DND-41 (cell line): ENCODE measurements at places on chromosomes 3 and 15.

DNA sequence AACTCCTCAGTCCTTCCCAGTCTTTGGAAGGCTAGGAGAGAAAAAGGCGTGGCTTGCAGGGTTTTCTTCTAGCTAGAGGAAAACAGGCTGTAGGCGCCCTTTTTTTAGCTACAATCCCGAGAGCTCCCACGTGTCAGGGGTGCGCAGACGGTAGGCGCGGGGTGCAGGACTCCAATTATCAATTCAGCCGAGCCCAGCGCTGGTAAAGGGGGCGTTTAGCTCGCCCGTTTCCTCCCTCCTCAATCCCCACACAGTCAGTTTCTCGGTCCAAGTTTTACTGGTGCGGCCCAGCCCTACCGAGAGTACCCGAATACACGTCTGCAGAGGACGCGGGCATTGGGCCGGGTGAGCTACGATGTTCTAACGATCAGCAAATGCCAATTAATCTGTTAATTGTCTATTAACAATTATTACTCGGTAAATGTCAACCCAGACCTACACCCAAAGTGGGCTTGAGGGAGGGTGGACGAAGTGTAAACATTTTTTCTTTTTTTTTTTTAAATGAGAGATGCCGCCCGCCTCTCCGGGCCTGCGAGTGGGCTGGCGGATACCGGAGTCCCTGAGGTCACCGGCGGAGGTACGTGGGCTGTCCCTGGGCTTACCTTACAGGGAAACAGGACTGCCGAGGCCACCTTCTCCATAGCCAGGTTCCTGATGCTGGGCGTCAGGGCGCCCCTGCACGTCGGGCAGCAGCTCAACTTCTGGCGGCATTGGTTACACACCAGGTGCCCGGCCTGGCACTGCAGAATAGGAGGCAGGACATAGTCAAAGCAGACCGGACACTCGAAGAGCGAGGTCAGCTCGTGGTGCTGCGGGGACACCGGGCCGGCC is 923 bp downstream of the SIAH2 start:
- DNase-seq = peak; percentile 47

DNA sequence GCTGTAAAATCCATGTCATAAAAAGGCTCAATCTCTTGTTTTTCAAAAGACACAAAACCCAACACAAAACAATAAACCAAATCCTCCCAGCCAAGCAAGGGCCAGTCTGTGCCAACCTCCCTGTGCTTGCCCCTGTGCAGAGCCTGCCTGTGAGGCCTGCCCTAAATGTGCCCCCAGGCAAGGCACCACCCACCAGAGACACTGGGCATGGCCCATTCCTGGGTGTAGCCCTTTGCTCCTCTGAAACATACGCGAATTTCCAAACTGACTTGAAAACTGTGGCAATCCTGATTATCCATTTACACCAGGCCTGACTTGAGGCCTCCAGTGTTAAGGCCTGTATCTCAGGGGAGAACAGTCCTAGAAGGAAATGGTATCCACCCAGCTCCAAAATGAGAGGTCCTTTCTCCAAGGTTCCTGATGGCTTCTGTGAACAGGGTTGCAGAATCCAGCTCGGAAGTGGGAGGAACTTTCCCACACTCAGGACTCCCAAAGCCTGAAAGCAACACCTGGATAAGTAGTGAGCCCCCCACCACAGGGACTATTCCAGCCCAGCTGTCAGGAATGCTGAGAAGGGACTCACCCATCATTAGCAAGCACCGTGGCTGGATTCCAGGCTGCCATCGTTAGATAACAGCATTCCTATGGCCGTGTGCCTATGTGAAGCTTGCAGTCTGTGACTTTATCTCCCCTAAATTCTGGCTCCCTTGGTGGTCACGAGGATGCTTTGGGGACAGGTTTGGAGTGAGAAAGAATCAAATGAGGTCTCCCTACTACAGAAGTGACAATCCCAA is 61.8 kb downstream of the CACNA2D2 start:
- no peak for DNase-seq

GRCh38 chr15:63891768-63892133 is 58.0 kb upstream of the HERC1 start:
- no peak for DNase-seq

DNA sequence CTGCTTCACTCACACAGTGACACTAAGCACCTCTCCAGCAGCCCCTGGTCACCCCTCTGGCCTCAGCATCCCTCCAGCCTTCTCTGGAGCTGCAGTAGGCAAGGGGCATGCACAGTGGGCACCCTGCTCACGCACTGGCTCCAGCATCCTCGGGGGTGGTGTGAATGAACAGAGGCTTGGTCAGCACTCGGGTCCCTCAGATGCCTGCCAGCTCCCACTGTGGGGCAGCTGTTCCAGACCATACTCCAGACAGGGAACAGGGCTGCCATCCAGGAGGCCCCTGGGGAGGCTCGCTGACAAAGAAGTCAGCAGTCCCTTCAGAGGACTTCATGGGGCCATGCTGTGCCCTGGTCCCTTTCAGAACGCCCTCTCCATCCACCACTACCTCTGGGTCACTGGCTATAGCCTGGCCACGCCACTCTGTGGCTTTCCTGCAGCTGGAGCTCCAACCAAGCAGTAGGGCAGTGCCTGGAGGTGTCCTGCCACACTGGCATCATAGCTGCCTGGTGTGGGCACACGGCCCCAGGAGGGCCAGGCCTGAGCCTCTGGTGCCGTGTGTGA is 26.3 kb downstream of the ALS2CL start:
- no peak for DNase-seq

DNA sequence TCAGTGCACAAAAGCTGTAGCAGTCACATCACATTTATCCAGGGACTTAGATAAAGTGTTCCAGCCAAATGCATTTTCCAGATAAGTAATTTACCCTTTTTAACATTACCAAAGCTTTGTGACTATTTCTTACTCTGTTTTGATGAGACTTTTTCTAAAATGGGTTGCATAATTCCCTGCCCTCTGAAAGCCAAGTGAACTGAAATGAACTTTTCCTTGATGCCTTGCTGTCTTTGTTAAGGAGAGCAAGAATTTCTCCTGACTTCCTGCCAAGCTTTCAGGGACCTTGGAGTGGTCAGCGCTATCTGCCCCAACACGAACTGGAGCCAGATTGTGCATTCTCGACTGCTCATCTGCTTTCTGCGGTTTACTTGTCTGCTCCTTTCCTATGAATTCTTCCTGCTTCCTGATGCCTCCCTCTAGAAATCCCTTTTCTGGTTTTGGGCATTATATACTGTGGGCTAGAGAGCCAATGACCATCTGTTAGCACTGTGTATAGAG is 34.8 kb downstream of the EIF4E3 start:
- DNase-seq = no peak

DNA sequence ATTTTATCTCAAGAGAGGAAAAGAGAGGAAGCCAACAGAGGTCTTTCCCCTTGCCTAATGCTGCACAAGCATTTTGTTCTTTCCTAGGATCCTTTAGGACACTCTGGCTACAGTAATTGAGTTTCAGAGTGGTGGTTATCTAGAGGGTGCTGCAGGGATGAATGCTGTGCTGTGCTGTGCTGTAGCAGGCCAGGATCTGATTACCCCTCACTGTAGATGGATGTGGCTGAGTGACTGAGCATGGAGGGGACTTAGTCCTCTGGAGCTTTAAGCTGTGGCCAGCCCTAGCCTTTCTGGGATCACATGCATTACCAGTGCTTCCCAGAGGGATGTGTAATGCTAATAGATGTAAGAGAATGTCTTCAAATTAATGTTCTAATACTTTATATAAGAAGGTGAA is 94.8 kb downstream of the SLC9A9 start:
- no peak for DNase-seq

DNA sequence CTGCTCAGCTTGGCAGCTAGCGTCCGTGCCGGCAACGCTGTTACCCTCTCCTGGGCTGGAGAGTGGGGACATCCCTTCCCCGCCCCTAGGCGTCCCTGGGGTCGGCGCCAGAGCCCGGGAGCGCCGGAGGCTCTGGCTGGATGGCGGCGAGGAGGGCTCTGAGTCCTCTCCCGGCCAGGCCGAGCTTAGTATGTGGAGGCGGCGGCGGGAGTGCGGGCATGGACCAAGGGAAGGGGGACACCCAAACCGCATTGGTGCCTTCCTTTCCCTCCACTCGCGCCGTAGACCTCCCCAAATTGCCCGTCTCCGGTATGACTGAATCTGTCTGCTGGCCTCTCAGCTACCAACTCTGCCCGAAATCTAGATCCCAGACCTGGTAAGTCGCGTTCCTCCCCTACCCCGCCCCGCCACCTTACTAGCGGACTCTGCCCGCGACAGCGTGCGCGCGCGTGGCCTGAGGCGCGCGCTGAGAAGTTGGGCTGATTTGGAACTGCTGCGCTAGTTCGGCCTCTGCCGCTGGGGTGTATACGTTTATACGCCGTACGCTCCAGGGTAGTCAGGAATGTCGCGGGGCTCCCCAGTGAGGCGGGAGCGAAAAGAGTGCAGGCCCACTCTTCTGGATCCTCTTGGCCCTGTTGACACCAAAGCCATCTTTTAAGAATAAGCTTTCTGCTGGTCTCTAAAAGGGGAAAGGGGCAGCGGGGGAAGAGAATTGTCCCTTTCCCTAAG is 12.2 kb downstream of the ZIC1 start:
- no peak for DNase-seq

- no peak for DNase-seq
These were observed 60.9 kb downstream of the SLC9C1 start for GRCh38 chr3:112233083-112233482.

- DNase-seq = no peak
These were observed 13.0 kb downstream of the MITF start for GRCh38 chr3:69752241-69752640.

DNA sequence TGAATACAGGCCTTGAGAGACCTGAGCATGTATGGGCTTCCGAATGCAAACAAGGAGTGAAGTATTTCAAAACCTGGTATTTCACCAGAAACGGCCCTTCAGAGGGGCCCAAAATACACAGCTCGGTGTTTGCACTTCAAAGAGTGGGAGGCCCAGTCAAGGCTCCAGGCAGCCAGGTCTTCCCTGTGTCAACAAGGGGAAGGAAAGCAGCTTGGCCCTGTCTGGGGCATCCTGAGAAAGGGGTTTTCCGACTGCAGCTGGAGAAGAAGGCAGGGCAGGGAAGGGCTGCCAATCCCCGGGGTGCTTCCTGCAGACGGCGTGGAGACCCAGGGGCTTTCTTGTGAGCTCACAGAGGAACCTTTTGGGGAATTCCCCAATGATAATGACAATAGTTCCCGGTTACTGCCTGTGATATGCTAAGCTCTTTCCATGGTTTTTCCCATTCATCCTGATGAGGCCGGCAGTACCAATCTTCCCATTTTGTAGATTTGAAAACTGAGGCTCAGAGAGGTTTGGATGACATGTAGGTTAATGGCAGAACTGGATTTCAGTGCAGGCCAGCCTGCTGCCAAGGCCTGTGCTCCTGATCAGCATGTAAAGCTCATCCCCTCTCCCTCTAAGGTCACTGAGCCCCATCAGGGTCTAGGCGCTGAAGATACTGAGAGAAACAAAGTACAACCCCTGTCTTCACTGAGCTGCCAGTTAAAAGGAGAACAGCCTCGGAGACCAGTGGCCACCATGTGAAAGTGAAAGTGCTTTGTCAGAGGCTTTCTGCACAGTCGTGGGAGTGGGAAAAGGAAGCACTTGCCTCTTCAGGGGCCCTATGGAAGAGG is 43.0 kb upstream of the TLE3 start:
- peak; percentile 51 for DNase-seq

DNA sequence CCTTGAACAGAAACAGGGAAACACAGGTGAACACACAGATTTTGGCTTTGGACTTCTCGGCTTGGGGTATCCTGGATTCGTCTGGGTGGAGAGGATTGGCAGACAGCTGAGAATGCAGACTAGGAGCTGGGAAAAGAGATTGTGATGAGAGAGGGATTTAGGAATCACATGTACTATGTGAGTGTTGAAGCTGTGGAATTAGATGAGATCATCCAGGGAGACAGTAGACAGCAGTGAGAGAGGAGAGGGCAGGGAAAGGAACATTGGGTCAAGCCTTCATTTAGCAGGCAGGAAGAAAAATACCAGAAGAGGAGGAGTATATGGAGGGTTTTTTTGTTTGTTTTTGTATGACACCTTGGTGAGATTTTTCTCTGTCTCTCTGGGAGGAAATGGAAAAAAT is 262.1 kb upstream of the TBL1XR1 start:
- no peak for DNase-seq

DNA sequence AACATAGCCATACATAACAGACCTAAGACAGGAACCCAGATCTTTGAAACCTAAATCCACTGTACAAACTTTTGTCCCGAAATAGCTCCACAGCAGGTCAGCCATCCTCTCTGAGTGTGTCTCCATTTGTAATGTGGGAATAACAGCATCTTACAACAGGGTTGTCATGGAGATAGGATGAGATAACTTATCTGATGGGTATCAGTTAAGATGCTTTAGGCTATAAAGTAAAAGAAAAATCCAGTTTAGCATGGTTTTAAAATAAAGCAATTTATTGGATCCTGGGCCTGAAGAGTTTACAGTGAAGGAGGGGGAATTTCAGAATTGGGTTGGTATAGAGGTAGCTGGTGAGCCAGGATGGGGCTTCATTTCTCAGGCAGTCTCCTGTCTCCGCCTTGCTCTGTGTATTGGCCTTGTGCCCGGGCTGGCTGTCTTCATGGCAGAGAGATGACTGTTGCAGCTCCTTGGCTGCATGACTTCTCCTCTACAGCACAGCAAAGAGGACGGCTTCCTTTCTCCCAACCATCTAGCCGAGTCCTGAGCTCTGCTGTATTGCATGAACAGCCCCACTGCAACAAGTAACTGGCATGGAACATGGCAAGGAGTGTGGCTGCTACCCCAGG is 131.9 kb upstream of the PROK2 start:
- no peak for DNase-seq

DNA sequence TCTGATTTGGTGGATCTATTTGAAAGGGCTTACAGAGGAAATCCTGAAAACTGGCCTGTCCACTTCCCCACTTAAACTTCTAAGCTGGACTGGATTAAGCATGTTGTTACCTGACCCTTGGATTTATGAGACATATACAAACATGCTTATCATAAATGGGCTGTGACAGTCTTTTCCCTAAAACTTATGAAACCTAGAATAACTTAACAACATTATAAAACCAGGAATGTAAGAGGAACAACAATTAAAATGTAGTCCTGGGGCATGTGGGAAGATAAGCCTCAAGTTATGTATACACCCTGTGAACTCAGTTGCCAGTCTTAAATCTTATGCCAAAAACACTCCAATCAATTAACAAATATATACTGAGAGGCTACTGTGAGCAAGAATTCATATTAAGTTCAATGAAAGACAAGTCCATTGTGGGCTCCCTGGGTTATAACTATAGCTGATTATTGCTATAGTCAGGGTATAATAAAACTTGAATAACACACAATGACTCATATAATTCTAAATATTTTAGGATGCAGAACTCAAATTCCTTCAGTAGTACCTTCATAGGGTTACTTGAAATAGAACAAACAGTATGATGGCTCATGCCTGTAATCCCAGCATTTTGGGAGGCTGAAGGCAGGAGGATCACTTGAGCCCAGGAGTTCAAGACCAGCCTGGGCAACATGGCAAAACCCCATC is 87.2 kb upstream of the PPIB start:
- no peak for DNase-seq

DNA sequence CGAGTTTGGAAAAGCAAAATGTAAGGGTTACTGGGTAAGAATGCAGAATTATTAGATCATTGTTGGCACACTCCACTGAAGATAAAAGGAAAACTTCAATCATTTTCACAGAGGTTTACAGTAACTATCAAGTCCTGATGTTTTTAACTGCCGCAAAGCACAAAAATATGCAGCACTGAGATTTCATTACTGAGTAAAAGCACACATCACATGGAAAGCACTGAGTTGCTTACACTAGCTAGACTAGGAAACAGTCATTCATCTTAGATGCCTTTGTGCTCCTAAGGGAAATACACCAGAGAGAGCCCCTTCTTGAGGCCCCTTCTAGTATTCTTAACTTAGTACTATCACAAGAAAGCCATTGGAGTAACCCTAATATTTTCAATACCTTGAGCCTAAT is 11.8 kb upstream of the P2RY1 start:
- no peak for DNase-seq

- no peak for DNase-seq
These were observed 16.3 kb downstream of the SRGAP3 start for GRCh38 chr3:9233101-9233500.
